Left ventricle myocardium superior (tissue), 1 donor: ENCODE measurements at places on chromosomes 13 and 19.

- no peak for DNase-seq
Measured at GRCh38 chr19:54109651-54110050, 5.8 kb downstream of the TFPT start.

GRCh38 chr13:98187155-98187964 lies 10.3 kb upstream of the RNF113B start:
- no peak for DNase-seq

DNA sequence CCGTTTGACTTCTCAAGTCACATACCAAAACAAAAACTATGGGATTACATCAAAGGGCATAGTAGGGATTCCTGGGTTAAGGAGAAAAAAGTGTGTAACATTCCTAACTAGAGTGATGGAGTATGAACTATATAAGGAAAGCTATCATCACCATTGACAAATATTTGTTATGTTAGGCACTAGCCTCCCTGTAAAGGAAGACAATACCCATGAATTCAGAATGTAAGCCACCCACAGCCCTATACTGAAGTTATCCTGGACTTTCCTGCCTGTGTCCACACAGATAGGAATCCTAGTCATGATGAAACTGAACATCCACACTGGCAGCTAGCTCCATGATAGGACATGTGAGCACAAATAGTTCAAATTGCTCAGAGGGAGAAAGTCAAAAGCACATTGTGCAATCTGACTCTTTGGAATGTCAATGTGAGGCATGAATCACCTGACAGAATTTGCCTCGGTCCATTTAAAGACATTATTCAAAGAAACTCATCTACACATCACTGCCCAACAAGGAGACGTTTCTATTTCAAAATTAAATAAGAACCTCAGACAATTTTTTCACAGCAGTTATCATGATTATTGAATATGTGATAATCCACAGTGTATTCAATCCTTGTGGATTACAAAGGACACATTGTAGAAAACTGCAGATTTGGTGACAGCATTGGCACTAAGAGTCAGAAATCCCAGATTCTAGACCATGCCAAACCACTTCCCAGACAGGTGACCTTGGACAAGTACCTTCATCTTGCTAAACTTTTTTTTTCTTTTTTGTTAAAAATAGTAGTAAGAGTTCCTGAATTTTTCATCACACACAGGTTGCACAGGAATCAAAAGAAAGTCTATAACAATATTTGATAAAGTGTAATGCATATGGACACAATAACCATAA lies 529.3 kb downstream of the IRS2 start:
- no peak for DNase-seq

DNA sequence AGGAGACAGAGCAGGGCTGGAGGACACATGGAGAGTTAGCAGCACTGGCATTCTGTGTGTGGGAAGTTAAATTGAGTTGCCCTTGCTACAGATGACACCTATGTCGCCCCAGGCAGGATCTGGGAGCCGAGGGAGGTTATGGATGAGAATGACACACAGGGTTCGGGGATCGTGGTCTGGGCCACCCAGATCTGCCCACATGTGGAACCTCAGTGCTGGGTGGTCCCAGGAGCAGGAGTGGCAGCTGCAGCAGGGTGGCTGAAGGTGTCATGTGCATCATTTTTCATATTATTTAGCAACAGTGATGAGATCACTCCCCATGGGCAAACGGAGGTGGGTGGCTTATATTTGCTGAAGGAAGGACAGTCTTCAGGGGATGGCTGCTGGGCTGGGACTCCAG lies 3.2 kb downstream of the IL17D start:
- DNase-seq = no peak

DNA sequence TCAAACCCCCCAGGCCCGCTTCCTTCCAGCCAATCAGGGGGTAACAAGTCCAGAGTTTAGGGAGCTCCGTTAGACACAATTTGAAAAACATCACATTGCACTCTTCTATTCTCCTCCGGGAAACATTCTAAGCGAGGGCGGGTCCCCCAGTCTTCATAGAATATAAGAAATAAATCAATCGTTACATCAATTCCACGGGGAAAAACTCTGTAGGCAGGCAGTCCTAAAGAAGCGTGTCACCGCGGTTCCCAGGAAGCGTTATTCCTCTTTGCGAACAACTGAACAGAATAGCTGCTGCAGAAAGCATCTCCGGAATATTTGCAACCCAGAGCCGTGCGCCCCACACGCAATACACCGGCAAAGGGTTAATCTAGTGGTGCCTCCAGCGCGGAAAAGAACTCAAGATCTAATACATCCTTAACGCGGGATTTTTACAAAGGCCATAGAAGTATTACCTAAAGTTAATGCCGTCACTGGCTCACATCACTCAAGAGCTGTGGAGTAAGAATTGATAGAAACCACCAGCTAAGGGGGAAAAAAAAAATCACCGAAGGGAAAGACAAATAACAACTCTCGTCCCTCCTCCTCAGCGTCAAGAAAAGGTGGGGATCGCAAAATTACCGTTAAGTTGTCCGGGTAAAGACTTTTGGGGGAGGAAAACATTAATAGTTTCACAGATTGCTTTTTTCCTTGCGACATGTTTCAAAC lies 65.1 kb downstream of the KCNRG start:
- peak; percentile 31 for DNase-seq

GRCh38 chr13:110220471-110220870 lies 86.5 kb downstream of the COL4A1 start:
- DNase-seq = no peak

- no peak for DNase-seq
Measured at GRCh38 chr19:39941151-39941550, 6.7 kb upstream of the FCGBP start.

- peak; percentile 26 for DNase-seq
Measured at GRCh38 chr13:114047358-114047881, 73.5 kb upstream of the C13orf46 start.

GRCh38 chr13:112234131-112234875 lies 141.9 kb upstream of the SPACA7 start:
- DNase-seq = no peak

DNA sequence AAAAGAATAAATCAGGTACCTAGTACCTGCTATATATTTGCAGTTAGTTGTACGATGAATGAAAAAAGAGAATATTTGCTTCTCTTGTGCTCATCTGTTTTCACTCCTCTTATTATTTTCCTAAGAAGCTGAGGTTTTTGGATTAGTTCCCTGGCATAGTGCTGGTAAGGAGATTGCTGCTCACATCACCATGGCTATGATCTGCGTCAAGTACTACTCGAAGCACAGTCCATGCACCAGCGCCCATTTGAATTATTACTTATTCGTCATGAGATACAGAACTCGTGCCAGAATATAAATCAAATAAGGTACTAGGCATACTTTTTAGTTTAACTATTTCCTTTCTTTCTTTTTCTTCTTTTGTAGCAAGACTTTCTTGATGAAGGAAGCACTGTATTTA lies 7.1 kb downstream of the SERTM1 start:
- no peak for DNase-seq

DNA sequence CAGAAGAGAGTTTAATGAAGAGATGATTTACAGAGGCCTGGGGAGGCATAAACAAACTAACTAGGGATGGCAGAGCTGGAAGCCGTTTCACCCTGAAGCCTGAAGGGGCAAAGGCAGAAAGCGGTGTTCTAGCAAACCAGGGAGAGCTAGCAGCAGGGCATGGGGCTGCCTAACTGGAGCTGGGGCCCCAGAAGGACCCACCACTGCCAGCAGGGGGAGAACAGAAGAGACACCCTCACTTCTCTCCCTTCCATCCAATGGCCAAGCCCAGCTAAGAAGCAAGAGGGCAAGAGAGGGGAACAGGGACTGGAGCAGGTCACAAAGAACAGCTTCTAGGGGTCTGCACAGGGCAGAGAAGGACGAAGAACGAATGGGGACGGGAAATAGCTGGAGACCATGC lies 195.5 kb downstream of the KATNAL1 start:
- no peak for DNase-seq

DNA sequence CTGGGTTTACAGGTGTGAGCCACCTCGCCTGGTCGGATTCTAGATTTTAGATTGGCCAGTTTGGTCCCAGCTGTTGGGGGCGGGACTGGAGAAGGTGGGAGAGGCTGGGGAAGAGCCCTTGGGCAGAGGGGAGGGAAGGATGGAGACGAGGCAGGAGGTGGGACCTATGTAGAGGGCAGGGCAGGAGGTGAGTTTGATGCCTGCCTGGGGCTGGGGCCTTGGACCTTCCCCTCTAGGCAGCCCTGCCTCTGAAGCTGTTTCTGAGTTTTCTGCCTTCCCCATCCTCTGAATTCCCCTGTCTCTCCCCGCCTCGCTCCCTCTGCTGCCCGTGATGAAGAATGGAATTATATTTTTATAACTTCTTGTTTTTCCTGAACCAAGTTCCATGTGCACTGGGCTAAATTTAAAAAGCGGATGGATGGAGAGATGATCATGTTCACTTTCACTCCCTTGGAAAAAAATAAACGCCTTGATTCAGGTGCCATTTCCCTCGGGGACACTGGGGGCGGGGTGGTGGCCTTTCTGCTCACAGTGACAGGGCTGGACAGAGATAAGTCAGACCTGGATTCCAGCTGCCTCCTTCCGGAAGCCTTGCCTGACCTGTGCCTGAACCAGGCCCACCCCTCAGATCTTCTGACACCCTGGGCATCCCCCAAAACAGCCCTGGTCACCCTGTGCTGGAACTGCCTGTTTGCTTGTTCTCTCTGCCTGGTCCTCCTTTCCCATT lies 16.5 kb upstream of the TNFAIP8L1 start:
- peak; percentile 20 for DNase-seq

DNA sequence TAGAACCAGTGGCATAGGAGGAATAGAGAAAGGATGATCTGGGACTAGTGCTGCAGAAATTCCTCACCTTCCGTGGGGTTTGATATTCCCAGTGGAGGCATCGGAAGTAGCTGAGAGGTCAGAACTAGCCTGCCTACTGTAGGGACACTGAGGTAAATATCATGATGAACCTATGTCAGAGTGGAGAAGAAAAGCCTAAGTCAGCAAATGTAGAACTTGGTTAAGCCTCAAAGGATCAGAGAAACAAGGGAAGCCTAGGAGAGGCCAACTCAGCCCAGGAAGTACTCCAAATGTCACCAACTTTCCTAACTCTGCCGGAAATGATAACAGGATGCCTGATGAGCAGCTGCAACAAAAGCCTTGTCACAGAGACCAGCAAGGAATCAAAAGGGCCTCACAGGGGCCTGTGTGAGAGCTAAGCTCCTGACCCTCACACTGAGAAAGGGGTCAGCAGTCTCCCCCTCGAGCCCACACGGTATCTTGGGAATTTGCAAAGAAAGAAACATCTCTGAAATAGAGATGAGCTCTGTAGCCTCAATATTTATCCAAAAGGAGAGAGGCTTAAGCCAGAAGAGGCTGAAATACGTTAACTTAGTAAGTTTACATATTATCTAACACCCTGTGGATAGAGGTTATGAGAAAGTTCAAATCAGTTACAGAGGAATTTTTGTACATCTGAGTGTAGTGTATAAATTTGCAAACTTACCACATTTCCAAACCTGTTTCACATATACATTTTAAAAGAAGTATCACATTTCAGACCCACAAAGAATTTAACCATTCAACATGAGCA lies 1064.3 kb downstream of the DIAPH3 start:
- DNase-seq = no peak

- DNase-seq = no peak
Measured at GRCh38 chr13:27170221-27170515, 1.4 kb downstream of the USP12 start.

- DNase-seq = no peak
Measured at GRCh38 chr13:111925146-111925875, 141.6 kb upstream of the SOX1 start.

GRCh38 chr13:102035969-102036368 lies 365.9 kb downstream of the FGF14 start:
- no peak for DNase-seq

GRCh38 chr13:101939370-101939769 lies 462.5 kb downstream of the FGF14 start:
- DNase-seq = no peak

DNA sequence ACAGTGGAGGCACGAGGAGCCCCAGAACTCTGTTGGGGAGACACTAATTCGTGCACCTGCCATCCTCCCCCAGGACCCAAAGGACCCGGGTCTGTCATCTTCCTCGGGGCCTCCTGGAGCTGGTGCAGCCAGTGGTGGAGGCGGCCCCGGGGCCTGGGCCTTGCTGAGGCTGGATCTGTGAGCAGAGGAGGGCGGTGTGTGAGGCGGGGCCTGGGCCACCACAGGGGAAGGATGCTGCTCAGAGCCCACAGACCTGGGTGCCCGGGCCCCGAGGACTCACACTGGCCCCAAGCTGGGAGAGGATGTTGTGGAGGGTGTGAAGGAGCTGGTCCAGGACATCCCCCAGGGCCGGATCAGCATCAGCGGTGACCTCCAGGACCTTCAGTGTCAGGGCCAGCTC lies 8.3 kb downstream of the IFNL3 start:
- DNase-seq = no peak

DNA sequence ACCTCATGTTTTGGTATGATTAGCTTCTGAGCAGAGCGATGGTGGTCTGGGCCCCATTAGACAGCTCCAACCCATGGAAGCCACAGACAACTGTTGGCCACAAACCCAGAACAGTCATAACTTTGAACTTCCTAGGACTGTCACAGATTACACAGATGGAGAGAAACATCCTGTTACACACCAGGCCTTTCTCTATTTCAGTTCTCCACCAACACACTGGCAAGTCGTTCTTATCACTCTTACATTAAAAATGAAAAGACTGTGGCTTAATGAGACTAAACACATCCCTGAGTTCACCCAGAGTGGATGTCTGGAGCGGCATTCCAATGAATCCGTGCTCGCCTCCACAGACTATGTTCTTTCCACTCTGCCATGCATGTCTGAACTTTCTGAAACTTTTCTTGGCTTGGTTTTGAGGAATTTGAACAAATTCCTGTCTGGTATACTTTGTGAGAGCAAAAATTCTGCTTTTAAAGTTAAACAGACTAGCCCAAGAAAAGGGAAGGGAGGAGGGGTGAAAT lies 109.1 kb downstream of the NALCN start:
- DNase-seq = no peak

- DNase-seq = no peak
Measured at GRCh38 chr13:75798353-75799255, 162.5 kb downstream of the LMO7 start.

GRCh38 chr19:5193192-5193591 lies 147.4 kb downstream of the PTPRS start:
- no peak for DNase-seq

DNA sequence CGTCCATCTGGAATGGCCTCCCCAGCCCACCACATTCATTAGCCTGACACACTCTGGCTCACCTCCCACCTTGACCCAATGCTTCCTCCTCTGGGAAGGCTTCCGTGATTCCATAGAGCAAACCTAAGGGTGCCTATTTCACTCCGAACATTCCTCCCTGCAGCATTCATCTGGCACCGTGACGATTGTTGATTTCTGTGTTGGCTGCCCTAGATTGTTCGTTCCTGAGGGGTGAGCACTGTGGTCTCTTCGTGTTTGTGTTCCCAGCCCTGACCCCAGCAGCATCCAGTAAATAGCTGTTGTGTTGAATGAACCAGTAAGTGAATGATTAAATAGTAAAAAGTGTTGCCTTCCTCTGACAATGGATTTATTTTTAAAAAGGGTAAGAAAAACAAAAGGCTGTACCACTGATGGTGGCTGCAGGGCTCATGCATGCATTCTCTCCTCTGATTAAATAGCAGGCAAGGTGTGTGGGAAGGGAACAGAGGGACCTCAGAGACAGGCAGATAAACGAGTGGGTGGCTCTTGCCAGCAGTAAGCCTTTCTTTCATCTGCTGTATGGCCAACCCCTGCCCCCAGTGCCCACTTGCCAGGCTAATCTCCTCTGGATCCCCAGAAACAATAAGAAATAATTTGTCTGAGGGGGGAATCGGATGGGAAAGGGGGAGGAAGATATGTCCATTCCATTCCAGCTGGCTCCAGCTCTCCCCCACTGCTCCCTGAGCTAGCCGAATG lies 48.4 kb upstream of the CACNA1A start:
- no peak for DNase-seq

GRCh38 chr13:65454403-65454802 lies 1775.7 kb downstream of the PCDH9 start:
- DNase-seq = no peak

GRCh38 chr19:39200066-39200802 lies 3.5 kb downstream of the NCCRP1 start:
- DNase-seq = no peak
